ENCODE measurements at places on chromosomes 7 and 10.
A peak's percentile ranks its signal among the peaks of the same experiment; 100 is the strongest.

GRCh38 chr10:133316266-133316665 is 7.6 kb downstream of the ZNF511 start:
- DNase-seq: no peak

DNA sequence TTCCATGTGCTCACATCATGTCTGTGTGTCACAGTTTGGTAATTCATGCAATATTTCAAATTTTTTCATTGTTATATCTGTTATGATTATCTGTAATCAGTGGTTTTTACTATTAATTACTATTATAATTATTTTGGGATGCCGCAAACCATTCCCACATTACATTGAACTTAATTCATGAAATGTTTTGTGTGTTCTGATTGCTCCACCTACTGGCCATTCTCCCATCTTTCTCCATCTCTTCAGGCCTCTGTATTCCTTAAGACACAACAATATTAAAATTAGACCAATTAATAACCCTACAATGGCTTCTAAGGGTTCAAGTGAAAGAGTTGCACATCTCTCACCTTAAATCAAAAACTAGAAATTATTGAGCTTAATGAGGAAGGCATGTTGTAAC is 398.5 kb downstream of the PCDH15 start:
- DNase-seq: no peak

DNA sequence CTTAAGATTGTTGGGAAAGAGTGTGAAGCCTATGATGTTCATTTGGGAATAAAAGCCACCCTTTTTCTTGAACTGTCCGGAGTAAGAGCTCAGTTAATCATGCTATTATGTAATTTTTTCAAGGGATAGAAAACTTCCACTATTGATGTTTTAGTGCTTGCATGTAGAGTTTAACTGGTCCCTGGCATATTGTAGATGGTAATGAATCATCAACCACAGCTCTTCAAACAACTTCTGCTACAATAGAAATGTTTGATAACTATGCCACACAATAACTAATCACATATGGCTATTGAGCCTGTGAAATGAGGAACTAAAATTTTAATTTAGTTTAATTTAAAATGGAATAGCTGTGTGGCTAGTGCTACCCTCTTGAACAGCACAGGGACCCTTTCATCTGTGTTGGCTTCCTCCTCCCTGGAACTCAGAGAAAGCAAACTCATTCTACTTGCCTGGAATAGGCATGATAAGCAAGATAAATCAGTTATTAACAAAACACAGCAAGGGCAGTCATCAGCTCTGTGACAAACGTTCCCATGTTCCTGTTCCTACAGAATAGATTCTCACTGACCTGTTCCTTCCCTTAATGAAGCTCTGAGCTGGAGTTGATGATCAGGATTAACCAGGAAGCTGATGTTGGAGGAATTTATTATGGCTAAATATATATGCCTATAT is 4.9 kb upstream of the SRI start:
- no peak for DNase-seq

DNA sequence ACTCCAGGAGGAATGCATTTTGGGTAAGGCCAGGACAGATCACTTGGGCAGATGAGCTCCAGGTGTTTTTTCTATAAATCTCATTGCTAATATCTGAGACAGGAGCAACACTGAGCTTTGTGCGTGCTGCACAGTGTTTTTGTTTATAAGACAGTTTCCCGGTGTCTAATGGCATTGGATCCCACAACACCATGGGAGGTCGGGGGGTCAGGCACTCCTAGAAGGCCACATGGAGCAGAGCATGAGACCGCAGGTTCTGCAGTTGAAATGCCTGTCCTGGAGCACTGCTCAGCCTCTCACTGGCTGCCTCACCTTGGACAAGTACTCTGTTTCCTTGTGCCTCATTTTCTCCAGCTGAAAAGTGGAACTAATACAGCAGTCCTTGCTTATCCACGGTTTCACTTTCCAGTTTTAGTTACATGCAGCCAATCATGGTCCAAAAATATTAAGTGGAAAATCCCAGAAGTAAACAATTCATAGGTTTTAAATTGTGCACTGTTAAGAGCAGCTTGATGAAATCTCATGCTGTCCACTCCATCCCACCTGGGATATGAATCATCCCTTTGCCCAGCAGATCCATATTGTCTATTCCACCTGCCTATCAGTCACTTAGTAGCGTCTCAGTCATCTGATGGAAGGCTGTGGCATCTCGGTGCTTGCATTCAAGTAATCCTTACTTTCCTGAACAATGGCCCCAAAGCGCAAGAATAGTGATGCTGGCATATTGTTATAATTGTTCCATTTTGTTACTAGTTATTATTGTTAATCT is 35.2 kb downstream of the ATXN7L1 start:
- no peak for DNase-seq

DNA sequence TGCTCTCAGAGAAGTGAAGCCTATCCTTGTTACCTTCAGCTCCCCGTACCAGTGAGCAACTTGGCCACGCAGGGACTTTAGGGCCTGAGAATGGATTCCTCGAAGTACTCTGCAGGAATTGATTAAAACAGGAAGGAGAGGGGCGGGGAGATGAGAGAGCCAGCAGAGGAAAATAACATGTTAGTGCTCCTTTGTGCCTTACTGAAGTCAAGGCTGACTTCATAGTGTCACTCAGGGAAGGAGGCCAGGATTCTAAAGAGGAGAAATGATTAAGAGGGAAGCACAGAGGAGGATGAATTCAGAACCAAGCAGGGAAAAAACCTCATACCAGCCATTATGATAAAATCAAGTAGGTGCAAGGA is 195.6 kb upstream of the RHOBTB1 start:
- no peak for DNase-seq

GRCh38 chr7:84949501-84949900 is 237.4 kb downstream of the SEMA3D start:
- DNase-seq: no peak

GRCh38 chr7:30093420-30093952 is 41.3 kb upstream of the MTURN start:
- no peak for DNase-seq

GRCh38 chr7:155426543-155427410 is 31.2 kb upstream of the EN2 start:
- no peak for DNase-seq

- no peak for DNase-seq
Measured at GRCh38 chr10:78540355-78541076, 506.9 kb downstream of the RPS24 start.

- DNase-seq: no peak
Measured at GRCh38 chr10:132172091-132173066, 14.4 kb upstream of the DPYSL4 start.

- DNase-seq: no peak
Measured at GRCh38 chr10:13794992-13795612, 208.3 kb downstream of the PRPF18 start.

GRCh38 chr7:112157072-112157471 is 49.1 kb downstream of the DOCK4 start:
- no peak for DNase-seq

GRCh38 chr7:54839575-54840213 is 80.7 kb upstream of the SEC61G start:
- peak; percentile 39 for DNase-seq

GRCh38 chr7:83562960-83563359 is 86.0 kb downstream of the SEMA3E start:
- no peak for DNase-seq

- DNase-seq: no peak
Measured at GRCh38 chr7:12754179-12754578, 66.7 kb downstream of the ARL4A start.

DNA sequence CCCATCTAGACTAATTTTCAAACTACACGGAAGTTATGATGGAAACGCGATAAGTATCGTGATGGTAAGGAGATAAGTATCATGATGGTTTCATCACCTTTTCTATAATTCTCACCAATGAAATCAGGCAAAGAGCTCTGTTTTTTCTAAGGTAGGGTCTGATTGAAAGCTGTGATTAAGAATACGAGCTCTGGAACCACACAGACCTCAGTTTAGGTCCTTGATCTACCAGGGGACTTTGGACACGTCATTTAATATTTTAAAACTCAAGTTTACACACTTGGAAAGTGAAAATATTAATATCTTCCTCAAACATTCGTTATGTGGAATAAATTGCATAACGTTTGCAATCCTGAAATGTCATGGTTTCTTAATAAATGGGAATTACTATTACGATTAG is 538.2 kb upstream of the CELF2 start:
- no peak for DNase-seq
